ENCODE measurements at places on chromosomes 6 and 20.

DNA sequence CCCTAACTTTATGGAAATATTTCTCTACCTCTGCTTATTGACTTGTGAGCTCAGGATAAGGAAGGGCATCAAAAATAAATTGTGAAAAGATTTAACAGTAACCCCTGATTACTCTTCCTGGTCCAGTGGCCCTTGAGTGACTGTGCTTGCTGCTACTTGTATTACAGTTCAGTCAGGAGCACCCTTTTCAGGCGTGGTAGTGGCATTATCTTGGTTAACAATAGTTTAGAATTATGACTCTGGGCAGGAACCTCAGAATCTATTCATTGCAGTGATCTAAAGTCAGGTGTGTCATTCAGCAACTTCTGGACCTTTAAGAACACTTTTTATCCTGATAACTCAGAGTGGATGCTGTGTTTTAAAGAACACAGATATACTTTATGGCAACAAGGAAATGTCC is 43.4 kb downstream of the FAM135A start:
- no peak for DNase-seq

- DNase-seq: no peak
Measured at GRCh38 chr6:32602383-32602782, 12.7 kb upstream of the HLA-DRB1 start.

DNA sequence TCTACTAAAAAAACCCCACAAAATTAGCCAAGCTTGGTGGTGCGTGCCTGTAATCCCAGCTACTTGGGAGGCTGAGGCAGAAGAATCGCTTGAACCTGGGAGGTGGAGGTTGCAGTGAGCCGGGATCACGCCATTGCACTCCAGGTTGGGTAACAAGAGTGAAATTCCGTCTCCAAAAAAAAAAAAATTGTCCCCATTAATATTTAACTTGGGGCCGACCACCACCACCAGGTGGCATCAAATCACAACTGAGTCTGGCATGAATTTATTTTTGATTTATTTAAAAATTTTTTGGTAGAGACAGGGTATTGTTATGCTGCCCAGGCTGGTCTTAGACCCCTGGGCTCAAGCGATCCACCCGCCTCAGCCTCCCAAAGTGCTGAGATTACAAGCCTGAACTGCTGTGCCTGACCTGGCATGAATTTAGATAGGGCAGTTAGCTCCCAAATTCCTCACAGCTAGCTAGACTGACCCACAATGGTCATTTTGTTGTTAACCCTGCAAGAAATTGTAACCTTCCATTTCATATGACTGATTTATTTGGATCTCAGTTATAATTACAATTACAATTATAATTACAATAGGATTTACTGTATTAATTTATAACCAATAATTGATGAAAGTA is 17.1 kb upstream of the BEND3 start:
- no peak for DNase-seq

DNA sequence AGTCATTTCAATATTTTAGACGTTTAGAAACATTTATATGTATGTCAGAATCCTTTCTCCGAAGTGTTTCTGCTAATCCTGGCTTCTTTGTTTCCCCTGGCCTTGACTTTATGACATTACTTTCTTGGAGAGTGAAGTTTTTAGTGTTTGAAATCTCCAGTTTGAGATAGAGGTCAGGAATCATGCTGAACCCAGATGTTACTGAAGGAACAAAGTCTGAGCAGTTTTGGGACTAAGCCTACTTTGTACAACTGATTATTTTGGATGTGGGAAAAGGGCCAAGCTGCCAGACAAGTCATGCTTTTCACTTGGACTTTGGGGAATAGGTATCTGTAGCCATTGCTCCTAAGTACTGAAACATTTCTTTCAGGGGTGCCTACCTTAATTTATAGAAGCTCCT is 2.3 kb downstream of the RNF144B start:
- no peak for DNase-seq

DNA sequence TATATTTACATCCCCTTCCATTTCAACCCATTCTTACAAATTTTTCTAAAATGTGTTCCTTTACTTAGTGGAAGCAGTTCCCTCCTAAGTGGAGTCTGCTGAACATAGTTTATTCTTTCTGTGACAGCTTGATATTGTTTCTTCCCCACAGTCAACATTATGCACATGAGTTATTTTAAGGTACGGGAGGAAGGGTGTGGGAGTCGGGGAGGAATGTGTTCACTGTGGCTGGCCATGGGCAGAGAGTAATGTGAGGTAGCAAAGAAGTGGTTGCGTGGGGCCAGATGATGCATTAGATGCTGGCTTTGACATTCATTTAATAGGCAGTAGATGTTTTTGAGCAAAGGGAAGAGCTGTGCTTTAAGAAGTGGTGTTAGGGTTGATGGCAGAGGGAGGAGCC is 98.5 kb downstream of the ARMC2 start:
- no peak for DNase-seq

GRCh38 chr6:141688916-141689315 is 443.8 kb upstream of the GJE1 start:
- DNase-seq: no peak

DNA sequence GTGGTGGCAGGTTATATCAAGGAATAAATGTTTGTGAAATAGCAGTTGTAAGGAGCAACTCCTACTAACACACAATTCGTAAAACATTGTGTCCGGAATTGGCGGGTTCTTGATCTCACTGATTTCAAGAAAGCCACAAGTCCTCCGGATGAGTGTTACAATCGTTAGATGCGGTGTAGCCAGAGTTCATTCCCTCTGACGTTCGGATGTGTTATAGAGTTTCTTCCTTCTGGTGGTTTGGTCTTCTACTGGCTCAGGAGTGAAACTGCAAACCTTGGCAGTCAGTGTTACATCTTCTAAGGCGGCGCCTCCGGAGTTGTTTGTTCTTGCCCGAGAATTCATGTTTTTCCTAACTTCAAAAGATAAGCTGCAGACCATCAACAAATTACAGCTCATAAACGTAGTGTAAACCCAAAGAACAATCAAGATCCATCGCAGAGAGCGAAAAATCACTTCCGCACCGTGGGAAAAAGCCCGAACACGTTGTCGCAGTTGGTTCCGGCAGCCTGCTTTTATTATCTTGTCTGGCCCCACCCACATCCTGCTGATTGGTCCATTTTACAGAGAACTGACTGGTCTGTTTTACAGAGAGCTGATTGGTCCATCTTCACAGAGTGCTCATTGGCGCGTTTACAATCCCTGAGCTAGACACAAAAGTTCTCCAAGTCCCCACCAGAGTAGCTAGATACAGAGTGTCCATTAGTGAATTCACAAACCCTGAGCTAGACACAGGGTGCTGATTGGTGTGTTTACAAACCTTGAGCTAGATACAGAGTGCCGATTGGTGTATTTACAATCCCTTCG is 58.2 kb downstream of the TRIM27 start:
- no peak for DNase-seq

DNA sequence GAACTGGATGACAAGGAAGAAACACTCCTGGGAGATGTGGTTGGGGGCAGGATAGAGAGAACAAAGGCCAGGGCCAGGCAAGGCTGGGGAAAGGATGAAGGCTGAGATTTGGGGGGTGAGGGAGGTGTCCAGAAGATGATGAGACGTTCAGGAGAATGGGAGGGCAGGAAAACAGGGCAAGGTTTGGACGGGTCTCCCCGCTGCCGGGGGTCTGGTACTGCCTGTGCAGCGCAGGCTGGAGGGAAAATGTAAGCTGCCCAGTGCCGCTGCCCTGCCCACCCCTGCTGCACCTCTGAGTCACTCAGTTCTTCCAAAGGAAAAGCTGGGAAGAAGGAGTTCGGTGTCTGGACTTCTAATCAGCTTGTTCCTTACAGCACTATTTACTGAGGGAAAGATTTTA is 130.9 kb downstream of the DTNBP1 start:
- no peak for DNase-seq

DNA sequence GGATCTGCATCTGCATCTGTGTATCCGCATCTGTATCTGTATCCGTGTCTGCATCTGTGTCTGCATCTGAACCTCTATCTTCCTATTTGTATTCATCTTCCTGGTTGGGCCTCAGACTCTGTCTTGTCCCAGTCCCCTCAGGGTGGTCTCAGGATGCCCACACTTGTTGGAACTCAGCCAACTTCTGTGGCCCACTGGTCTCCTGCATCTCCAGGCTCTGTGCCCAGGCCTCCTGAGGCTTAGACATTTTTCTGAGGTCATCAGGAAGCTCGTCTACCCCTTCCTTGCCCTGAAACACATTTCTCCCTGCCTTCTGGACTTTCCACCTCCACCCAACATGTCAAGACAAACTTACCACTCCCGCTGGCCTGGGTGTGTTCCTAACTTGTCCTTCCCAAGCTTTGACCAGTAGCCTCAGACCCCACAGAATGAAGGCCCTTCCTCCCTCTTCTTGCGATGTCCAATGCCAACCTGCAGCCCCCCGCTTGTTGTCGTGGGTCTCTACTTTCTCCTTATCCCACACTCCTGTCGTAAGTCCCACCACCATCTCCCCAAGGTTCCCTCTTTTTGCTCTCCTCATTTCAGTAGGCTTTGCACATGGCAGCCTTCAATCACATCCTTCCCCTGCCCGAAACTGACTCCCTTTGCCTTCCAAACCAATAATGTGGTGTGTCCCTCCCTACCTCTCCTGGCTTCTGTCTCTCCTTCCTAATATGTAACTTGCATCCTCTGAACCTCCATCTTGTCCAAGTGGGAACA is 176.5 kb downstream of the DLL1 start:
- DNase-seq: no peak

GRCh38 chr6:46357591-46357990 is 133.7 kb downstream of the RCAN2 start:
- no peak for DNase-seq

GRCh38 chr6:48116699-48117645 is 6.0 kb upstream of the PTCHD4 start:
- DNase-seq: no peak

GRCh38 chr20:23212464-23212995 is 126.4 kb upstream of the CD93 start:
- no peak for DNase-seq

GRCh38 chr20:31833130-31833930 is 12.1 kb downstream of the FOXS1 start:
- peak; percentile 28 for DNase-seq

DNA sequence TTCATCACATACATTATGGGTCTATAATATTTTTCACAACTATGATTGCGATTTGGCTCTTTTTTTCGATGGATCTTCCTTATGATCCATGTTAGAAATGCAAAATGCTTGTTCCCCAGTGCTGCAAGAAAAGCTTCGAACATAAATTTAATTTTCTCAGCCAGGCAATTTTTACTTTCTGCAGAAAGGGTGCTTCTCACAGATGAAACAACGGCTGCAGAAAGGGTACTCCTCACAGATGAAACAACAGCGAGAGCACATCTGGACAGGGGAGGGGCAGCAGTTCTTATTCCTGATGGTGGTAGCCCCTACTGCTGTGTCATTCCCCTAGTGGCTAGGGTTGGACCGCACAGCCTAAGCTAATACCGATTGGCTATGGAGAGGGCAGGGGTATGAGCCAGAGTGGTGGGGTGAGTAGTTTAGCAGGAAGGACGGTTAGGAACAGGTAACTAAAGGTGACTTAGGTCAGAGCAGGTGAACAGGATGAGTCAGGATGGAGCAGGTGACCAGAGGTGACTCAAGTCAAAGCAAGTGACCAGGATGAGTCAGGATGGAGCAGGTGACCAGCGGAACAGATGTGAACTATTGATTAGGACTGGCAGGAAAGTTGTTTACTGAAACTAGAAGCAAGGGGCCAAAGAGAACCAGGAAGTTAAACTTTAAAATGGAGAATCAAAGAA is 13.4 kb upstream of the TREML4 start:
- no peak for DNase-seq

DNA sequence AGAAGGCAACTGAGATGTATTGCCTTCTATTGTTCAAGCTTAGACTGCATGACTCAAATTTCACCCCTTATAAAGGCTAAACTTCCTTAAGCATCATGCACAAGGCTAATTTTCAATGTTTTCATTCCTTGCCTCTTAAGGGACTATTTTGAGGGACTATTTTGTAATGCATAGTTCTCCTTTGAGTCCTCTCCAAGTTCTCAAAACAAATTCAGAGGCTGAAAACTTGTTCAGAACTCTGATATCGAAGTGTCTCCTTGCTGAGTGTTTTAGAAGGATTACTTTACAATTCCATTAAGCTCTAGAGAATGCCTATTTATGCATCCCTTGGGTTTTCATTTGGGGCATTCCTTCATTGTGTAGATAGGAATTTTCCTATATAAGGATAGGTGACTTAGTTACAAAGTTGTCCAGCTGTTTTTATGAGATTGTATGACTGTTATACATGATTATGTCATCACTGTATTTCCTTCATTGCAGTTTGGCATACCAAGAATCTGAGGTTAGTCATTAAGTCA is 41.7 kb downstream of the COL19A1 start:
- DNase-seq: no peak

- no peak for DNase-seq
Measured at GRCh38 chr6:16749516-16750485, 11.5 kb downstream of the ATXN1 start.

GRCh38 chr20:21874921-21875320 is 169.5 kb downstream of the PAX1 start:
- no peak for DNase-seq

- DNase-seq: no peak
Measured at GRCh38 chr6:139219746-139220145, 72.1 kb downstream of the TXLNB start.

GRCh38 chr6:14540276-14540675 is 422.7 kb downstream of the CD83 start:
- DNase-seq: no peak

GRCh38 chr6:78607189-78607588 is 260.2 kb upstream of the IRAK1BP1 start:
- no peak for DNase-seq

DNA sequence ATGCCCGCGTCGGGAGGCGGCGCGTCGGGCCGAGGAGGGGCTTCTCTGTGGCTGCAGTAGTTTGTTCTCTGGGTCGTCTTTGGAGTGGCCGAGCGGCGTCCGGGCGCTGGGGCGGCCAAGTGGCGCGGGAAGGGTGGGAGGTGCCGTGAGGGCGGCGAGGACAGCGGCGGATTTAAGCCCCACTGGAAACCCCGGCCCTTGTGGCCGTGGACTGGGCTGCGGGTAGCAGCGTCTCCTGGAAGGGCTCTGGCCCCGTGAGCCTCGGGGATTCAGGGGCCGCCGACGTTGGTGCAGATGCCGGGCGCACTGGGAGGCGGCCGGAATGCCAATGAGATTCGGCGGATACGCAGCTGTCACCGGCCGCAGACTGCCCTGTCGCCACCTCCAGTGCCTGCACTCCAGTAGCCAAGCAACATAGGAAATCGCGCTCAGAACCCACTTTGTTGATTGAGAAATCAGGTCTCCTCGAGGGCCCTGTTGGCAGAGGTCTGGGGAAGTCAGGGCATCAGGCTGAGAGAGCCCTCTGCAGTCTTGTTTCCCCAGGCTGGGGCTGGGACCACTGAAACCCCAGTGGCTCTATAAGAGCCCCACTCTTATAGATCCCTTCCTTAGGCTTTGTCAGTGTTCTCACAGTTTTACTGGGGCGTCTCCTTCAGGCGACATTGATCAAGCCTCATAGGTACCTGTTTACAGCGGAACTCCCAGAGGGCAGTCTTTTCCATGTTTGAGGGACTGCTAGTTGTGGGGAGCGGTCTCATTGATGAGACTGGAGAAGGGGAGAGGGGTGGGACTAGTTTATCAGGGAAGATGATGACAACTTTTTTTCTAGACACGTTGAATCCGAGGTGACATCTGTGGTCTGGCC is 642 bp downstream of the GZF1 start:
- DNase-seq: no peak
